ENCODE measurements at places on chromosomes 1 and 21.
A peak's percentile ranks its signal among the peaks of the same experiment; 100 is the strongest.

DNA sequence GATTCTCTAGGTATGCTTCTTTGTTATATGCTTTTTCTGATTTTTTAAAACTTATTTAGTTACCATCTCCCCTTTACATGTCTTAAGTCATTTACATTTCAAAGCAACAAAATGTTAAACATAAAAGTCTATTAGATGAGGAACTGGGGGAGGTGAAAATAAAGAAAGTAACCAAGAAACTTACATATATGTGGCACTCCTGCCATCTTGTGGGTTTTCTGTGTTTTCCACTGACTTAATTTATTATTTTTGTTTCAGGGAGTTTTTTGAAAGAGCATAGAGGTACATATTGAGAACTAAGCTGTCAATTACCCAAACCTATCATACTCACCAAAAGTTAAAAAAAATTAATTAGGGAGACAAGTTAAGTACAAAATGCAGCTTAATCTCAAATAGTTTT lies 1531.1 kb downstream of the MRPL39 start:
- DNase-seq, result peak; percentile 16

DNA sequence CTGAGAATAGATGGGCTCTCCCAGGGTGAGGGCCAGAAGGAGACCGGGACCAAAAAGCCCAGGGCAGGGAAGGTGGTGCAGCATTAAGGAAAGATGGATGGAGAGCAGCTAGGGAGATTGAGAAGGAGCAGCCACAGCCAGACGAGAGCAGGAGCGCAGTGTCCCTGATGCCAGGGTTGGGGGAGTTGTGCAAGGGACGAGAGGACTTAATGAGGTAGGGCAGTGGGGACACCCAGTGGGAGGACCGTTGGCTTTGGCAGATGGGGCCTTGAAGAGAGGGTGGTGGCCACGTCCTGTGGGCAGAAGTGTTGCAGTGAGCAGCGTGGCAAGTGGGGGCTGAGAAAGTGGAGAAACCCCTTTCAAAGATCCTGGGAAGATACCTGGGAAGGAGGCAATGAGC lies 38.0 kb upstream of the KDM4A start:
- DNase-seq, result no peak

DNA sequence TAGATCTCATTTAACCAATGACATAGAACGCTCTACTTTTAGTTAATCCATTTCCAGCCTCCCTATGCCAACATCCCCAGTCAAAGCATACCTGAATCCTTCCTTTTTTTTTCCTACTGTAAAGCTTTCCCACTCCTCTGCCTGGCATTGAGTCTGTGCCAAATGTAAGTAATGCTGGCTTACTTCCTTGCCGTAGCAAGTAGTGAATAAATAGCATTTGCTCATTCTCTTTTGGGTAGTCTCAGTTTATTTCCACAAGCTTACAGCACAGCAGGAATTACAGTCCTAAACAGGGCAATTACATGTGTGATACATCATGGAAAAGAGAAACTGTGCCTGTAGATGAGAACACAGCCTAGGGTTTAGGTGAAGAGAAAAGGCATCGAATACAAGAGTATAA lies 352.6 kb upstream of the NEGR1 start:
- DNase-seq, result peak; percentile 7

- peak; percentile 8 for DNase-seq
These were observed 250.1 kb downstream of the HMCN1 start for GRCh38 chr1:185984113-185984836.

DNA sequence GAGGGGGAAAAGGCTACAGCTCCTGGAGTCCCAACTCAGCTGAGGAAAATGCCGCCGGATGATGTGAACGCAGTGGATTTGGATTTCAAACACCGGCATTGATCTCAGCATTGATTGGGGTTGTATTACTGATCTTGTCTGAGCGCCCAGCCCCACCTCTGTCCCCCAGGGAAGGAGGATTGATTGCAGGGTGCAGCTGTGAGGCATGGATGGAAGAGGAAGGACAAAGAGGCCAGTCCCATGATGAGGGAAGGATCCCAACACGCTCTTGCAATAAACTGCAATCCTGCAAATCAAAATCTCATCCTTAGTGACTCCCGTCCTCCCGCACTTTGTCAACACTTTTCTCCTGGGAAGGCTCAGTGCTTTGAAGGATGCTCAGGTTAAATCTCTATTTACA lies 242.3 kb upstream of the PROX1 start:
- no peak for DNase-seq

DNA sequence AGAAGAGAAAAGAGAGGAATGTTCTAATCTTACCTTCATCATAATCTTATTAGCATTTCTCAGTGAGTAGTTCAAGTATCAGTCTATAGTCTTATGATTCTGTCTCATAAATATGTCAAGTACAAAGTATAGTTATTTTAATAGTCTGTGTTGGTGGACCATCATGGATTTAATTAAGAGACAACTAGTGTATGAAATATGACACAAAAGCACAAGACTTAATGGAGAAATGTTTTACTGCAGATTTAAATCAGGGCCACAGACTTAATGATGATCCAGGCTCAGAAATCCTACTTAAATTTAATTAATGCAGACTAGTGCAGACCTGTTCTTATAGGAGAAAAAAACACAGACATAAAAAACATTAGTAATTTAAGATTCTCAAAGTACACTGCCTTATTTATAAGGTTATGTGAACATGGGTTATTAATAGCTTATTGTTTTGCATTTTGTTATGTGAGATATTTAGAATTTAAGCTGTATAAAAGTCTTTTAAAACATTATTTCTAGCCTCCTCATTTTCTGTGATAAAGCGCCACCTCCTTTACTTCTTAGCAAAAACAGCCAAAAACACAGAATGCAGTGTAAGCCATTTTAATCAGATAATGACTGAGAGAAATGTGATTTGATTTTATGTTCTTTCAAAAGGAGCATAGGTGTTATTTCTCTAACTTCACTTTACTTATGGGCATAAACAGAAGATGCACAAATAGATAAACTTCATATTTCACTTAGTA lies 255.0 kb upstream of the SNX7 start:
- no peak for DNase-seq

Data from stomach (tissue), 19 donors.